Cardiac fibroblast (primary cell): ENCODE measurements at places on chromosomes 11 and 22.

GRCh38 chr11:114819028-114819427 lies 140.7 kb downstream of the NXPE2 start:
- no peak for DNase-seq

DNA sequence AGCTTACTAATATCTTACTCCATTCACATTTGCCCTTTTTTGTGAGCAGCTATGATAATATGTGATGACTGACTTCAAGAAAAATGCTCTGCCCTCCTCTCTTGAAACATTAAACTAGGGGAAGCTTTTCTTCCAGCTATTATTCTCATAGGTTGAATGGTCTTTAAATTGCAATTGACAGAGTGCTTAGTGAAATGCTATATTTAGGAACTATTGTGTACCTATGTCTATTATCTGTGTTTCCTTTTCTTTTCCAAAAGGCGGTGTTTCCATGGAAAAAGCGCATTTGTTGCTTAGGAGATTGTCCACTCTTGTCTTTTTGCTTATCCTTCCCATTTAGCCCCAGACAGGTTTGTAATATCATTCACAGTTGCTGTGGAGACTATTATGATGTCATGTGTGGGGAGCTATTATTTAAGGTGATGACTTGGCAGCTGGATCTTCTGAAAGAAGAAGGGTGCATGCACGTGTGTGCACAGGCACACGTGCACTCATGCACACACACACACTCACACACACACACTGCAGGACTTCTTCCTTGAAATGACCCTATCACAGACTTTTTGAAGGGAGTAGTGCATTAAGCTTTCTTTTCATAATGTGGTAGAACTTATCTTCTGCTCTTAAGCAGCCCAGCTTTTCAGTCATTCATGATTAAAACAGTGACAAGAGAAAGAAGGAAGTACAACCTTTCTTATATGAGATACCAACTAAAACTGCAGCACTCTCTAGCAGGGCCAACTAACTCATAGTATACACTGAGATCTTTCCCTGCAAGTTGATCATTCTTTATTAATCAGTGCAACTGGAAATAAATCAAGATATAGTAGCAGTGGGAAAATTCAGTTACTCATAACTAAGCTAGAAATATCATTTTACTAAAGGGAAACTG lies 340.8 kb upstream of the MTNR1B start:
- DNase-seq: peak; percentile 33

DNA sequence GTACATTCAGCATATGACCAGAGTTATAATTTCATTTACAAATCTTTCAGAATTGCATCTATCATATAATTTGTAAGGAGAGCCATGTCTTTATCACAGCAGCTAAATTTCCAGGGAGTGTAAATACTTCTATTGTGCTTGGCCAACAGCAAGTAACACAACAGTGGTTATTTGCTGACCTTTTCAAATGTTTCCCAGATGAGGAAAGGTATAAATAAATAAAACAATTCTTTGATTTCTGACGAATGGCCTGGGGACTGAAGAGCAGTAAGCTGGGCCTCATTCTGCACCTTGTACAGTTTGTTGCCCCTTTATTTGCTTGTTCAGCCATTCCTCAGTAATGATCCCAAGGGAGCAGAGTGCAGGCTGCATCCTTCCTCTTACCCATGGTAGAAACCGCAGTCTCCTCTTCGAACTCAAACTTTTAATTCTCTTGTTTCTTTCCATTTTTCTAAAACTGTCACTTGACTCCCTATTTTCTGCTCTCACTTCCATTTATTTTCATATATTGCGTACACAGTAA lies 132.8 kb downstream of the DDX10 start:
- DNase-seq: no peak

- no peak for DNase-seq
Observed at GRCh38 chr22:46977656-46978343, 215.3 kb downstream of the TBC1D22A start.

DNA sequence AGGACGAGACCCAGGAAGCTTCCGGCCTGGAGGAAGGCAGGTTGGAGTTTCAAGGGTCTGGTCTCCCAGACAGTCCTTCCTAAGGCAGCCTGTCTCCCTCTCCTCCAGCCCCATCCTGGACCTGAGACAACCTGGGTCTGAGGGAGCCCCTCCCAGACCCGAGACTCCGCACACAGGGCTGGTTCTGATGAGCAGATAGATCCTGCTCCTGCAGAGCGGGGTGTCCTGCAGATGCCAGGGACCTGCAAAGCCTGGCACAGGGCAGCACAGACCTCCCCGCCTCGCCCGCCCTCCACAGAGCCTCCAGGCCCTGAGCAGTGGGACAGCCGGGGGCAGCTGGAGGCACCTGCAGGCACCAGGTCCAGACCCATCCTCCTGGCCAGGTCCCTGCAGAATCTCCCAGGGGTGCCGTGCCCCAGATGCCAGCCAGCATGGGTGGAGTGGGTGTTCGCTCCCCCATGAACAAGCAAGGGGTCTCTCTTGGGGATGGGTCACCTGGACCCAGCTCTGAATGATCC lies 7.8 kb downstream of the PIM3 start:
- no peak for DNase-seq

- no peak for DNase-seq
Observed at GRCh38 chr11:72704028-72704782, 30.0 kb upstream of the PDE2A start.
